ENCODE measurements at places on chromosomes 5 and 9.

DNA sequence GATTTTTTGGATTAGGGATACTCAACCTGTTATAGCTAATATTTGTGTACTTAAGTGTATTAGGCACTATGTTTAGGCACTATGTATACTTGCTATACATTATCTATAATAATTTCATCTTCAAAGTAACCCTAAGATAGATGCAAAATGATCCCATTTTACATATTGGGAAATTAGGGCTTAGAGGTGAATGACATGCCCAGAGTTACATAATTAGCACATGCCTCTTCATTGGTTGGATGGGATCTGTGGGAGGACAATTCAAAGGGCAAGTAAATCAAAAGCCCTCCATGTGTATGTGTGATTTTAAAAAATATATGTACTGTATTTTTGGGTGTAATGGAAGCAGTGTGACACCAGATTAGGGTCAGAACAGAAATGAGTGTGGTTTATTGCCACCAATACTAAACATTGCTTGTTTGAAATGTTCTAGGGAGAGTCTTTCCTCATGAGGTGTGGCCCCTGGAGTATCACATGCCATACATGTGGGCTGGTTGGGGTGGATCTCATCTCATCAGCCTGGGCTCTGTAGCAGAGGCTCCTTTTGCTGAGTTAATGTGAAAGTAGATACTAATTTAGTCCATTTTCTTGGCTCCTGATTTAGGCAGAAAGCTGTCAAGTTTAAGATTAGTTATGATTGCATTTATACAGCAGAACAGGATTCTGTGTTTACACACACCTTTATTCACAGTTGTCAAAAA, 5.5 kb downstream of the C9orf85 start:
- no peak for DNase-seq

DNA sequence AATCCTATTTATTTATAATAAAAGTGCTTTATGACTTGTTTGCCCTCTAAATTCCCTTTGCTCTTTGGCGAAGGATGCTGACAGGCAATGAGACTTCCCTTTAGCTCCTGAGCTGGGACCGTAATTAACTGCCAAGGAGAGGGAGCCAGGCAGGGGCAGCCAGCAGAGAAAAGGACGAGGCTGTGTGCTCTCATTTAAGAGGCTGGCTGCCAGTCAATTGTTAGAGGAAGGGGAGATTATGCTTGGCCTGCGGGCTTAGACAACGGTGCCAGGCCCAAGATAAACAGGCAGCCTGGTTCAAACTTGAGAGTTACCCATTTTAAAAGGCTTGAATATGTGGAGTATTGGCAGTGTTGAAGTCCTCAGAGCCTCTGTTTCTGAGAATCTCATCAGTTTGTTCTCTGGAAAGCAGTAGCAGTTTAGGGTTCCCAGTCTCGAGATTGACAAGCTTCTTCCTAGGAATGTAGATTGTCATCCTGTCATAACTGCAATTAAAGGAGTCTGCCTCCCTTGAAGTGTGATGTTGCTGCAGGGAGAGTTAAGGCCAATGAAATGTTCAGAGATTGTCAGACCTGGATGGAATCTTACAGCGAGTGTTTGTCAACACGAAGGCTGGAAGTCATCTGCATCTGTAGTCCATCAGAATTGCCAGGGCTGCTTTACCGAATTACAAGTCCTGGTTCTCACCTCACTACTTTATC, 113.2 kb downstream of the JAKMIP2 start:
- DNase-seq = peak; percentile 48

- DNase-seq = no peak
Observed at GRCh38 chr5:94113-94892, 2.3 kb downstream of the PLEKHG4B start.

GRCh38 chr5:60196385-60197113, 303.0 kb upstream of the PDE4D start:
- DNase-seq = no peak

- DNase-seq = no peak
Observed at GRCh38 chr9:5230554-5230953, 665 bp upstream of the INSL4 start.

- DNase-seq = no peak
Observed at GRCh38 chr5:157912621-157913325, 53.8 kb upstream of the CLINT1 start.

DNA sequence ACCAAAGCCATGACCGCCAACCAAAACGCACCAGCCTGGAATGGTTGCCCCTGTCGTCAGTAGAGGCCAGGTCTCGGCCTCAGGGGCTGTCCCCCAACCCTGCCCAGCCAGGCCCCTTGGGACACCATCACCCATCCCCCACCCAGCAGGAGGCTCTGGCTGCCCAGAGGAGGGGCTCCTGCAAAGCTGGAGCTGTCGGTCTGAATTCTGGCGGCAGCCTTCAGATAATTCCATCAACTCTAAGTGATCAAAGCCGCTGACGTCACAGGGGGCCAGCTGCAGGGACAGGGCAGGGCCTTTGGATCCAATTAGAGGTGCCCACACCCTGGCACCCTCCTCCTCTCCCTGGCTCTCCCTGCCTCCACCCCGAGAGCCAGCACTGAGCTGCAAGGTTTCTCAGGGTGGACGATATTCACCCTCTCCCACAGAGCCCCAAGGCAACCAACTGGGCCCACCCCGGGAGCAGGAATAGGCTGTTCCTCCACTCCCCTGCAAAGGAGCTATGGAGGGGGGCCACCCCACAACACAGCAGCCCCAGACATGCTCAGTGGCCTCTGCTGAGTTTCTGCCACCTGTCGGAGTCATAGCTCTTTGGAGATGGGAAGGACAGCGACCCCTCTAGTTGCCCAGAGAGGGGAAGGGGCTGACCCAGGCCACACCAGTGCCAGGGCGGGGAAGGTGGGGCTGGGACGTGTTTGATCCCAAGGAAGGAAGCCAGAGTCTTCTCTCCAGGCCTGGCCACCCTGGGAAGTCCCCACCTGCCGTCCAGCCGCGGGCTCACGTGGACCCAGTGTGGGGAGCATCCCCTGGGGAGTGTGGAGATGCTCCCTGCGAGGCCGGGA, 78.4 kb downstream of the NTNG2 start:
- no peak for DNase-seq

DNA sequence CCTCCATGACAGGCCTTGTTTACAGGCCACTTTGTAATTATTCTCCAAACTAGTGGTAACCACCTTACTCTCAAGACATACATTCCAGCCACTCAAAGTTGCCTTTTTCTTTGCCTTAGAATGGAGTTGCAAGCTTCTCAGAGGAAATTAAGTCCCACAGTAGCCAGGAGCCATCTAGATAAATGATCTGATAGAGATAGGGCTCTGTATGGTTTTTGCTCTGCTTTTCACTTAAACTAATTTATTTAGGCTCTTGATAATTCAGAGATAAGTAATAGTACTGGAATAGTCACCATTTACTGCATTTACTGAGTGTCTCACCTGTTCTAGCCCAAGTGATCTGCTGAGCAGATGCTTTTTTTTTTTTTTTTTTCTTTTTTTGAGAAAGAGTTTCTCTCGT, 7.5 kb downstream of the LARP1 start:
- no peak for DNase-seq

- no peak for DNase-seq
Observed at GRCh38 chr5:68239487-68239886, 23.9 kb downstream of the PIK3R1 start.

- DNase-seq = no peak
Observed at GRCh38 chr5:4700871-4701270, 439.3 kb upstream of the ADAMTS16 start.

DNA sequence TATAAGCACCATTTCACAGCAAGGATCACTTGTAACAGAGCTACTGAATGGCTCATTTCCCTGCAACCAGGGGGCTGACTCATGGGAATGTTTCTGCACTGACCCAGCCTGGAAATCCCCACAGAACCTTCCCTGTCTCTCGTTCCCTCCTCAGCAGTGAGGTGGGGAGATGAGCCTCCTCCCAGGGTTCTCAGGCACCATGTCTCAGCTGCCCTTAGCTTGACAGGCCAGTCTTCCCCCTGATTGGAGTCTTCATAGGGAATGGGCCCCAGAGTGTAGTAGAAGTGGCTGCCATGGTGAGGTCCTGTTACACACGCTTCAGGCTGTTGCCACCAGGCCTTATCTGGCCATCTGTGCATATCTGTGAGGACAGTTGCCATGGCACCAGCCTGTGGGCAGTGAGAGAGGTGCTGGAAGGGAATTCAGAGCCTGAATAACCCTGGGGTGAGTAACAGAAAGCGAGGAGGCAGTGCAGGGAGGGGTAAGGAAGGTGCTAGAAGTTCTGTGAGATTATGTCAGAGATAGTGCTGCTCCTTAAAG, 324.4 kb downstream of the ENC1 start:
- DNase-seq = no peak

- DNase-seq = no peak
Observed at GRCh38 chr5:148633067-148633377, 21.3 kb downstream of the HTR4 start.

- no peak for DNase-seq
Observed at GRCh38 chr5:138354926-138355378, 2.5 kb downstream of the KDM3B start.

GRCh38 chr9:79353856-79354520, 217.8 kb upstream of the TLE4 start:
- DNase-seq = no peak

Data from anterior cingulate cortex (tissue), 58 donors.